ENCODE measurements at places on chromosomes 4 and X.

- DNase-seq: no peak
Observed at GRCh38 chr4:145083891-145084605, 13.9 kb downstream of the ANAPC10 start.

DNA sequence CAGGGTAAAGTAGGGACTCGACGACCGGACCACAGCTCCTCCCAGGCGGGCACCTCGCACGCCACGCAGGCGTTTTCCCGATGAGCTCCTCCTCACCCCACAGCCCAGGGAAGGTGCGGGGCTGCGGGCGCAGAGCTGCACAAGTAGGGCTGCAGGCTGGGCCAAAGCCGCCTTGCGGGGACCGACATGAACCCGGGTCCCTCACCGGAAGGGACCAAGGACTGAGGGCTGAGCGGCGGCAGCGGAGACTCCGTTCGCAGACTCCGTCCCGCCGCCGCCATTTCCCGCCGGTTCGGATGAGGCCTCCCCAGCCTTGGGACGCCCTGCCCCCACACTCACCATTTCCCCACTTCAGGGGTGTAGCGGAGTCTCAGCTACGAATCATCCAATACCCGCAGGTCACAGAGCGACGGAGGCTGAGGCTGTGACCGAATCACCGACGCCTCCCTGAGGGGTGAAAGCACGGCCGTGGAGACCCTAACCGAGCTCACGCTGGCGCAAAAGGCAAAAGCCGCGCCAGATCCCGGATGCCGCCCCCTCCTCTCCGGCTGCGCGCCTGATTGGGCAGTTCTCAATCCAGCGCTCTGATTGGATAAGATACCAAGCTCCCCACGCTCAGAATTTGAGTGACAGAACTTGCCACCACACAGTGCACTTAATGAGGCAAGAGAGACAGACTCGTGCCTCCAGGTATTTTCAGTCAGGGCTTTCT lies at the start of gene ZNF732:
Gene ZNF732 (minus strand): TSS at position 506 of the 712 bp plus-strand sequence. CDS start 164 bp downstream, at position 342.
- no peak for DNase-seq

- DNase-seq: no peak
Observed at GRCh38 chr4:14315129-14315528, 687.2 kb upstream of the CPEB2 start.

GRCh38 chr4:169440446-169440845 lies 169.7 kb upstream of the SH3RF1 start:
- DNase-seq: no peak

DNA sequence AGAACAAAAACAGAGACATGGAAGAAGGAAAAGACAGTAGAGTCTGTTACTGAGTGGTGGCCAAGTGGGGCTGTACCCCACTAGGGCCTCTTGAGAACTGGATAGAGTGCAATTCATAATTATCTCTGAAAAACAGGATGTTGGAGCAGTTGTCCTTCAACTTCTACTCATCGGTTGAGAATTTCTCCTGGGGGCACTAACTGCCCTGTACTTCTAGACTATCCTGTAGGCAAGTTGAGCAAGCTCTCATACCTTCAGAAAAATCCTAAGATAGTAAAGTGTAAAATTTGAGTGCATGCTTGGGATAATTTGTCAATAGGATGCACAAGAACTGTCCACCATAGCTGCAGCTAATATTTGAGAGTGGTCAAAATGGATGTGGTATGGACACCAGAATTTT lies 179.7 kb upstream of the CNKSR2 start:
- DNase-seq: no peak

- no peak for DNase-seq
Observed at GRCh38 chr4:46123913-46124755, at the start of gene GABRG1. Gene GABRG1 (minus strand): TSS chr4:46124054. CDS start chr4:46123913, 141 bp downstream.

DNA sequence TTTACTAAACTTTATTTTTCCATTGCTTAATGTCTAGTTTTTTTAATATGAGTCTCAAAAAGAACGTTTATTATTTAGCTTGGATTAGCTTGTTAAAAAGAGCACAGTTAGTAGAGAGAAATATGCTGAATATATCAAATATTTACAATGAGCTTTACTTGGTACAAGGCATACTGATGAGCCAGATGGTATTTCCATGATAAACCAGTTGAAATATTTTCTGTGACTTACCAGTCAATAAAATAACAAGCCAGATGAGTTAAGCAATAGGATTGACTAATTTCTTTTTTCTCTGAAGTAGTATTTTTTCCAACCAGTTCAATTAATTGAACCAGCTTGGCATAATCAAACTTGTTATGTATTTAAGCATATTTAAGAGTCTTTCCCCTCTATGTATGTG lies 134.1 kb downstream of the KLHL34 start:
- no peak for DNase-seq

GRCh38 chr4:168879188-168879587 lies 130.9 kb downstream of the CBR4 start:
- DNase-seq: peak; percentile 46

DNA sequence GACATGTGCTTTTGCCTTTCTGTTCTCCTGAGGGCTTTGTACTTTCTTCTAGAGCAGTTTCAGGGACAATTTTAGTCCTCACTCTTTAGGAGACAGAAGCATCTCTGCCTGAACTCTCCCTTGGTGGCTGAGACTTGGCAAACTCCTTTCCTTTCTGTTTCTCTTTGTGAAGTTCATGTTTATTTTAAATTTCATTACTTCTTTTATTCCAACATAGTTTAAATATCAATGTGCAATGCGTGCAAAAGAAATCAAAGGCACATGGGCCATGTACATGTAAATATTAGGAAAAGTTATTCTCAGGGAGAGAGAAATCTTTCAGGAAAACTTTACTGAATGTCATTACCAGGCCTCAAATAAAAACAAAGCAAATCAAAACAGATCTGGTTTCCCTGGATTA lies 177.6 kb downstream of the RNF150 start:
- no peak for DNase-seq

DNA sequence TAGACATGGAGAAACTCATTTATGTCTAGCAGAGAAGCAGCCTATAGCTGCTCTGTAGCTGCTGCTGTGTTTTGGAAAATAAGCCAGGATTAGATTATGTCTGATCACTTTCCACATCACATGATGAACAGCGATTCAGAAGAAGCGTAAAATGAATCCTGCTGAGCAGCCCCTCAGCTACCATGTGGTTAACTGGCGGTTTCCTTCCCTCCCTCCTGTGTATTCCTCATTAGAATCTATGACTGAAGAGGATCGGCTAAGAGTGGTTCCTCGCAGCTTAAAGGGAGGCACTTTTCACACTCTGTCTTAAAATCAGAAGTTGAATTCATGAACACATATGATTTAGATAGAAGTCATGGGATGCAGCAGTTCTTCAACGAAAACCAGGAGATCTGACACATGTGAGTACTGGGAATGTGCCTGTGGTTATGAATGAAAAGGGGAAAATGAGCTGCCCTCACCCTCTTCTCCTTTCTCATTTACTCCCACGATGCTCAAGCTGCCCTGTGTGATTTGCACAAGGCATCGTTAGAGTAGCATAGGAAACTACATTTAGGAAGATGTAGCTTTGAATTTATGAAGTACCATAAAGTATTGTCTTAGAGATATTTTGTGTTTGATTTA lies at the start of gene PPEF1:
Gene PPEF1 (plus strand): TSS at position 220 of the 624 bp plus-strand sequence. CDS start 136 bp downstream, at position 356.
- DNase-seq: peak; percentile 8

DNA sequence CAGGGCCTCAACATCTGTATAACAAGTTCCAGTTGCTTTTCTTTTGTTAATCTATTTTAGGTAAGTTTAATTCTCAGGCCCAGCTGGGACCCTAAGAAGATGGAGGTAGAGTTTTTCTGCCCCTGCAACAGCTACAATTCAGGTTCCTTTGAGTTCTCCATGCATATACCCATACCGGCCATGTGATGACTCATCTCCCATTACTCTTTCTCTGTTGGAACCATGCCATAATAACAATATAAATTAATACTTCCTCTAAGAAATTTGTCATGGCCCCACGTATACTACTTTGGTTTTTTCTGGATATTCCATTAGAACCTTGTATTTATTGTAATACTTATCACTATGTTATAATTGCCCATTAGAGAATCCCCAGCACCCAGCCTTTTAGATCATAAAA lies 1.3 kb upstream of the INTU start:
- no peak for DNase-seq

GRCh38 chr4:79854856-79855502 lies 218.1 kb downstream of the ANTXR2 start:
- no peak for DNase-seq

DNA sequence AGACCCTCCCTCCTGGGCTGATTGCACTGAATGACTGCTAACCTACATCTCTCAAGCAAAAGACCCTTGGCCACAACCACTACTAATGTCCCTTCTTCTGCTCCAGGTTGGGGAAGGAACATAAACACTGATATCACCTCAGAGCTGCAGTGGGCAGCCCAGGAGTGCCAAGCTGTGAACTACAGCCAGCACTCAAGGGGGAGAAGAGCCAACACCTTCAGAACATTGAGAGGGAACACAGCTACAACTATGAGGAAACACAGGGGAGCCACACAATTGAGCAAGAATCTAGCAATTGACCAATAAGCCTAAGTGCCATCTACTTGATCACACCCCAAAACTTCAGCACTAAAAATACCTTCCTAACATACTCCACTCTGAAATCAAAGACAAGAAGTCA lies 222.8 kb downstream of the SPATA18 start:
- no peak for DNase-seq

DNA sequence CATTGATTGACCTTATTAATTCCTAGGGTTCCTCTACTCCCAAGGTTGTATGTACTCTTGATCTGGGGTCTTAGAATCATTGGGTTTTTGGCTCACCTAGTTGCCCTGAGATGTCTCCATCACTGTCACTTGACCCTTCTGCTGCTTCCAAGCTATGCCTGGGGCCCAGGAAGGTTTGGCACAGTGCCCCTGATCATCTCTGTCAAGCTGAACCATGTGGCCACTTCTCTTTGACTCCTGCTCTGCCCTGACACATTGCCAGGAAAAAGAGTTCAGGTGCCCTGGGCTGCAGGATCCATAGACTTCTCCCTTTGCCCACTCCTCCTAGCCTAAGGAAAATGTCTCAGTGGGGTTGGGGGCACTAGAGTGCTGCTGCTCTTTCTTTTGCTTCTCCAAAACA lies 3.9 kb upstream of the CHST7 start:
- DNase-seq: no peak

- DNase-seq: peak; percentile 8
Observed at GRCh38 chrX:30657196-30658161, 4.3 kb downstream of the GK start.

DNA sequence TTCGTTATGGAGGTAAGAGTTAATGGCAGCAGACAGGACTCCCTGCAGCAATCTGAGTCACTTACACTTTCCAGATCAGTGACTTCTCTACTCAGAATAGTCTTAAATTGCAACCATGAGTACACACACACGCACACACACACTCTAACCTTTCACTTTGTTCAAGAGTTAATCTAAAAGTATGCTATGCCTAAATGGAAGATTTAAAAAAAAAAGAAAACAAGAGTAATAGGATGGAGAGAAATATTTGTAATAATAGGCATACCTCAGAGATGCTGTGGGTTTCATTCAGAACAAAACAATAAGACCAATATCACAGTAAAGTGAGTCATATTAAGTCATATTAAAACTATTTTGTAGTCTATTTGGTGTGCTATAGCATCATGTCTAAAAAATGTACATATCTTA lies 969.1 kb upstream of the PCDH10 start:
- DNase-seq: no peak

DNA sequence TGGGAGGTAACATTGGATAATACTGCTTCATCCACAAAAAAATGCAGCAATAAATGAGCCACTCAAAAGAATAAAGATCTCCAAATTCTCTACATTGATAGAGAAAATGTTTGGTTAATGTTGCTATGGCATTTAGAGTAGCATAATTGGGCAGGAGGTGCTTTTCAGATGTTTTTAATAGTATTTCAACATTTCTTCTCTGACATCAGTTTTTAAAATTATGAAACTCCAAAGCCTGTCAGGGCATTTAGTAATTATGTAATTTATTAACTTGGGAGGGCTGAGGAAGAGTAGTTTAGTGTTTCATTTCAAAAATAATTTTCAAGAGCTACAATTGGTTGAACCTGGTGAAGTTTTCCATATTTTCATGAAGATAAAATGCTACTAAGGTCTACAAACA lies 211.3 kb upstream of the INTU start:
- DNase-seq: no peak

Data from NB4 (cell line).